Mesenteric fat pad (tissue), 1 donor: ENCODE measurements at places on chromosomes 2 and 18.

- DNase-seq: peak; percentile 45
Measured at GRCh38 chr2:105248316-105249070, 7.0 kb downstream of the GPR45 start.

DNA sequence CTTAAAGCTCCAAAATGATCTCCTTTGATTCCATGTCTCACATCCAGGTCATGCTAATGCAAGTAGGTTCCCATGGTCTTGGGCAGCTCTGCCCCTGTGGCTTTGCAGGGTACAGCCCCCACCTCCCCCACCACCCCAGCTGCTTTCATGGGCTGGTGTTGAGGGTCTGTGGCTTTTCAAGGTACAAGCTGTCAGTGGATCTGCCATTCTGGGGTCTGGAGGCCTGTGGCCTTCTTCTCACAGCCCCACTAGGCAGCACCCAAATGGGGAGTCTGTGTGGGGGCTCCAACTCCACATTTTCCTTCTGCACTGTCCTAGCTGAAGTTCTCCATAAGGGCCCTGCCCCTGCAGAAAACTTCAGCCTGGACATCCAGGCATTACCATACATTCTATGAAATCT is 19.0 kb downstream of the SLC9A4 start:
- no peak for DNase-seq

- DNase-seq: no peak
Measured at GRCh38 chr2:80473796-80474195, 169.2 kb upstream of the LRRTM1 start.

DNA sequence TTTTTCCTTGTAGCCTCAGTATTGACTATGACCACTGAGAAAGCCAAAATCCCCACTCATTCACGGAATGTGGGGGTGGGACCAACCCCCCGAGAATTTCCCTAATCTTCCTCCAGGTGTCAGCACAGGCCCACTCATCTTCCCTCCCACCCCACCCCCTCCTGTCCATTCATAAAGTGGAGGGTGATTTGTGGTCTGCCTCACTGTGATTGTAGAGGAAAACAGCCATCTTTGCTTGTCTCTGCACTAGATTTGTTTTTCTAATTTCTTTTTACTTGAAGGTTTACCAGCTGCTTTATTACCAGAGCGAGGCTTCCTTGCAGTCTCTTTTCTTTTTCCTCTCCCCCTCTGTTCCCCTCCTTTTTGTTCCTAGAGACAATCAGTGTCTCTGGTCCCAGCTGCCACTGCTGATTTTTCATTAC is 171.8 kb downstream of the ICOS start:
- DNase-seq: no peak

DNA sequence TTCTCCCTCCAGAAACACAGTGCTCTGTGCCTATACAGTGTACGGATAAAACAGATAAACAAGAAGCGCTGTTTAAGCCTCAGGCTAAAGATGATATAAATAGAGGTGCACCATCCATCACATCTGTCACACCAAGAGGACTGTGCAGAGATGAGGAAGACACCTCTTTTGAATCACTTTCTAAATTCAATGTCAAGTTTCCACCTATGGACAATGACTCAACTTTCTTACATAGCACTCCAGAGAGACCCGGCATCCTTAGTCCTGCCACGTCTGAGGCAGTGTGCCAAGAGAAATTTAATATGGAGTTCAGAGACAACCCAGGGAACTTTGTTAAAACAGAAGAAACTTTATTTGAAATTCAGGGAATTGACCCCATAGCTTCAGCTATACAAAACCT is 70.7 kb downstream of the TANK start:
- no peak for DNase-seq

GRCh38 chr18:49398331-49398730 is 62.1 kb downstream of the DYM start:
- DNase-seq: no peak
